ENCODE measurements at places on chromosomes 7 and 10.

- DNase-seq = peak; percentile 10
Measured at GRCh38 chr10:88271761-88272543, 311.2 kb downstream of the RNLS start.

- DNase-seq = no peak
Measured at GRCh38 chr10:43110338-43111071, 27.7 kb upstream of the CSGALNACT2 start.

GRCh38 chr10:62196528-62196927 lies 72.1 kb downstream of the RTKN2 start:
- no peak for DNase-seq

DNA sequence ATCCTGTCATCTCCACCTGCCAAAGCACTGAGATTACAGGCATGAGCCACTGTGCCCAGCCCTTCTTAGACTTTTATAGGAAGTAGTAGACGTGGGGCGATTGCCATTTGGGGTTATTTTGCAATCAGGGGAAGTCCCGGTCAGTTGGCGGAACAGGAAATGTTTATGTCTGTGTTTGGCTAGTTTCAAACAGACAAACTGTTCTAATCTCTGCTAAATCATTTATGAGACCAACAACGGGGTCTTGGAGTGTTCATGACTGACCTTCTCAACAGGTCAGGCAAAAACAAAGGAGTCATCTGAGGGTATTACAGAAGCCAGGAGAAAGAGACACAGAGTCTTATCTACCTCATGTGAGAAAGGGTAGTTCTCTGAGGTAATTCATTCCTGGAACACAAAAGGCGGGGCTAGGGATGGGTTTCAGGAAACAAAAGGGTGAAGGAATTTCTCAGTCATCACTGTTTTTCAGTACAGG lies 6.6 kb upstream of the TPK1 start:
- peak; percentile 67 for DNase-seq

GRCh38 chr10:131214521-131215244 lies 96.8 kb downstream of the TCERG1L start:
- DNase-seq = no peak

- no peak for DNase-seq
Measured at GRCh38 chr10:97023401-97024167, 162.2 kb downstream of the SLIT1 start.

- peak; percentile 55 for DNase-seq
Measured at GRCh38 chr7:7867846-7868571, 100.6 kb upstream of the GLCCI1 start.

GRCh38 chr10:101609481-101609880 lies 21.4 kb downstream of the DPCD start:
- no peak for DNase-seq

- no peak for DNase-seq
Measured at GRCh38 chr10:128922172-128922571, 544.9 kb upstream of the MGMT start.

DNA sequence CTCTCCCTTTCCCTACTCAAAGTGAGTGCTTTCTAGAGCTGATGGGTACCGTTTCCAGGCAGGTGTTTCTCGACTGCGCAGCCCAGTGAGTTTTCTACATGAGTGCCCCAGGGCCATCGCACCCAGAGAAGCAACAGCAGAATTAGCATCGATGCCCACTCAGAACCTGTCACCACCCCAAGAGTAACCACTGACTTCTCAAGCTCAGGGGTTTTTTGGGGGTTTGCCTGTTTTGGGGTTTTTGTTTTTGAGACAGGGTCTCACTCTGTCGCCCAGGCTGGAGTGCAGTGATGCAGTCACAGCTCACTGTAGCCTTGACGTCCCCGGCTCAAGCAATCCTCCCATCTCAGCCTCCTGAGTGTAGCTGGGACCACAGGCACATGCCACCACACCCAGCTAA lies 25.7 kb downstream of the SNX8 start:
- no peak for DNase-seq

GRCh38 chr7:28200598-28200997 lies 20.0 kb upstream of the JAZF1 start:
- peak; percentile 97 for DNase-seq

GRCh38 chr7:911791-912480 lies 35.6 kb downstream of the GET4 start:
- DNase-seq = no peak

GRCh38 chr10:43120929-43121314 lies 17.3 kb upstream of the CSGALNACT2 start:
- peak; percentile 71 for DNase-seq

- DNase-seq = no peak
Measured at GRCh38 chr7:82629583-82629982, 186.0 kb upstream of the CACNA2D1 start.

DNA sequence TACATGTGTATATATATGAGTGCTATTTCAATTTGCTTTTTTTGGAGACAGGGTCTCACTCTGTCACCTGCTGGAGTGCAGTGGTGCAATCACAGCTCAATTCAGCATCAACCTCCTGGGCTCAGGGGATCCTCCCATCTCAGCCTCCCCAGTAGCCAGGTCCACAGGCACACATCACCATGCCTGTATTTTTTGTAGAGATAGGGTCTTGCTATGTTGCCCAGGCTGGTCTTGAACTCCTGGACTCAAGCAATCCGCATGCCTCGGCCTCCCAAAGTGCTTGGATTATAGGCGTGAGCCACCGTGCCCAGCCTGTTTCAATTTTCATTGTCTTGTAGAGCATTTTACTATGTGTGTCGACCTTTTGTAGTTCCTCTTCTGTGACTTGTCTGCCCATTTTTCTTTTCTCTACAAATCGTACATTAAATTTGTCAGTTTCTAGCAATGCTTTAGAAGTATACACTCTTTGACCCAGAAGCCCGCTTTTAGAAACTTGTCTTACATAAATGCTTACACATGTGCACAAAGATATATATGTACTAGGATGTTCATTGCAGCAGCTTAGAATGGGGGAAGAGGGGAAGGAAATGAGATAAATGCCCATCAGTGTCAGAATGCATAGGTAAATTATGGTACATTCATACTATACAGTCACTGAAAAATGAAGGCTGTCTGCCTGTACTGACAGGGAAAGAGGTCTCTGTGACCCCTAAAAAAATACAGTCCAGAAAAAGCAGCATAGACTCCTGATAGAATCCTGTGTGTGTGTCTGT lies 12.2 kb upstream of the RFC2 start:
- no peak for DNase-seq

- no peak for DNase-seq
Measured at GRCh38 chr10:5411941-5412276, 448 bp upstream of the NET1 start.

- DNase-seq = no peak
Measured at GRCh38 chr7:151744656-151745638, 132.0 kb downstream of the PRKAG2 start.

- DNase-seq = no peak
Measured at GRCh38 chr10:132279873-132280645, 27.7 kb downstream of the STK32C start.

DNA sequence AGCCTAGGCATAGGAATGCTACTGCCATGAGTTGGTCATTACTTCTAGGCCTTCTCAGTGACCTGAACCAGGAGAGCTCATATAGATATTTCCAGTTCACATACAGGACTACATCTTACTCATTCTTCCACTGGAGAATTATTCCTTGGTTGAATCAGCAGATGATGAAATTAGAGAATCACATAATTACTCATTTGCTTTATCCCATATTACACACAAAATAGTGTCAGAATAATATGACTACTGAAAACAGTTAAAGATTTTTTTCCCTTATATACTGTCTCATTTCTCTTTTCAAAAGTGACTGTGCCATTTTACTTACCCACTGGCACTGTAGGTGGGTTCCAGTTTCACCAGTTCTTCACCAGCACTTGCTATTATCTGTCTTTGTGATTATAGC lies 18.5 kb downstream of the BMS1 start:
- DNase-seq = no peak

- DNase-seq = no peak
Measured at GRCh38 chr10:36591436-36591835, 534.0 kb upstream of the ANKRD30A start.

GRCh38 chr7:37068902-37069301 lies 344.6 kb upstream of the AOAH start:
- DNase-seq = no peak

GRCh38 chr10:69818676-69819239 lies 17.1 kb downstream of the COL13A1 start:
- no peak for DNase-seq

DNA sequence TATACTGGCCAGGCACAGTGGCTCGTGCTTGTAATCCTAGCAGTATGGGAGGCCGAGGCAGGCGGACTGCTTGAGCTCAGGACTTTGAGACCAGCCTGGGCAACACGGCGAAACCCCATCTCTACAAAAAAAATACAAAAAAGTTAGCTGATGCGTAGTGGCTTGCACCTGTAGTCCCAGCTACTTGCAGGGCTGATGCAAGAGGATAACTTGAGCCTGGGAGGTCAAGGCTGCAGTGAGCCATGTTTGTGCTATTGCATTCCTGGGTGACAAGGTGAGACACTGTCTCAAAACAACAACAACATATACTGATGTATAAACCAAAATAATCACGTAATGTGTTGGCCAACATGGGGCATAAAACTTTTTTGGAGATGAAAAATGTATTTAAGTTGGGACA lies 6.4 kb upstream of the NPM3 start:
- no peak for DNase-seq

GRCh38 chr7:68642727-68643126 lies 955.5 kb upstream of the AUTS2 start:
- no peak for DNase-seq

DNA sequence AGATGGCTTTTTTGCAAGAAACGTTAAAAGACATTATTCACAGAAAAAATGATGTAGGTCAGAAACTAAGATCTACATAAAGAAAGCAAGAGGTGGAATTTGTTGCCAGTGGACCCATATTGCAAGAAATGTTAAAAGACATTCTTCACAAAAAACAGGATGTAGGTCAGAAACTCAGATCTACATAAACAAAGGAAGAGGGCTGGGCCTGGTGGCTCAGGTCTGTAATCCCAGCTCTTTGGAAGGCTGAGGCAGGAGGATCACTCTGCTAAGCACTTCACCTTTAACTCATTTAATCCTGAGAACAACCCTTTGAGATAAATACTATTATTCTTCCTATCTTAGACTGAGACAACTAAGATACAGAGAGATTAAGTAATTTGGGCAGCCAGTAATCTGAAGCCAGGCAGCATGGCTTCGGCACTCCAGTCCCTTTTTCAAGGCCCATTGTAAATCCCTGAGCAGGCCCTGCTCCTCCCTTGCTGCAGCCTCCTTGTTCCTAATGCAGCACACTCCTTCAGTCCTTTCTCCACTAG lies 11.6 kb downstream of the ZFAND4 start:
- DNase-seq = no peak

GRCh38 chr7:140876519-140877248 lies 48.0 kb downstream of the BRAF start:
- DNase-seq = peak; percentile 62

DNA sequence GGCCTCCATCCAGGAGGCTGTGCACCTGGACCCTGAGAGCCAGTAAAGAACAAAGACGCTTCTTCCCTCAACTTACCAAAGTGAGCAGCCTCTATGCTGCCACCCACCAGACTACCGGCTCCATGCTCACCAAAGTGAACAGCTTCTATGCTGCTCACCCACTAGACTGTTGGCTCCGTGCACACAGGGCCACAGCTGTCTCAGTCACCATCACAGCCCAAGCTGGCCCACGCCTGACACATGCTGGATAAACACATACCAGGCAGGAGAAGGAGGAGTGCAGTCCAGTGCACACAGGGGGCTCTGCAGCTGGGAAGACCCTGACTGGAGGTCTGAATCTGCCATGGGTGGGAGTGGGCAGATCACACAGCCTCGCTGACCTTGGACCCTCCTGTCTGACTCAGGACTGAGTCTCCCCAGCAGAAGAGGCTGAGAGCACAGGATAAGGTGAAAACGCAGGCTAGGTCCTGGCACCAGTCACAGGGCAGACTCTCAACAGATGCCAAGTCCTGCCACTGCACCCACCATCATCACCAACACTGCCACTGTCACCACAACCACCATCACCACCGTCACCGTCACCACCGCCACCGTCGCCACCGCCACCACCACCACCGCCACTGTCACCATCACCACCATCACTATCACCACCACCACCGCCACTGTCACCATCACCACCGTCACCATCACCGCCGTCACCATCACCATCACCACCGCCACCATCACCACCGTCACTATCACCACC lies 130.9 kb downstream of the MAD1L1 start:
- no peak for DNase-seq

DNA sequence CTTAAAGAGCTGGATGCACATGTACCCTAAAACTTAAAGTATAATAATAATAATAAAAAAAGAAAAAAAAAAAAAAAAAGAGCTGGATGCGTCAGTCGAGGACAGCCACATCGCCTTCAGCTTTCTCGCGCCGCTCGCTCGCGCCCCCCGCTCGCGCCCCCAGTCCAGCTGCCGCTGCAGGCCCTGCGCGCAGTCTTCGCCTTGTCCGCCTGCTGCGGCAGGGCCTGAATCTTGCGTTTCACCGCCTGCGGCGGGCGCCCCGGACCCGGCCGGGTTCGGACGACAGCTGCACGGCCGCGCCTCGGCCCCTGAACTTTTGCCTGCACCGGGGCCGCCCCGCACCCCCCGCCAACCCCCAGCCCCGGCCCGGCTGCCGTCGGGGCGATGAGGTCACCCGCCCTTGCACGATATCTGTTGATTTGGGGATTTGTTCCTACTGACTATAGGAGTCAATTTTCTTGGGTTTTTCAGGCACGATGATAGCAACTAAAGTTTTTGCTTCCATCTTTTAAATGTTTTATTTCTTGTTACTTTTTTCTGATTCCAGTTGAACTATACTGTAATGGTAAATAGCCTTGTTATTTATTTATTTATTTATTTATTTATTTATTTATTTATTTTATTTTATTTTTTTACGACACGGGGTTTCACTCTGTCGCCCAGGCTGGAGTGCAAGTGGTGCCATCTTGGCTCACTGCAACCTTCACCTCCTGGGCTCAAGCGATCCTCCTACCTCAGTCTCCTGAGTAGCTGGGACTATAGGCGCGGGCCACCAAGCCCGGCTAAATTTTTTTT lies 33.5 kb upstream of the CPN1 start:
- DNase-seq = no peak

- no peak for DNase-seq
Measured at GRCh38 chr10:1561731-1562337, 175.5 kb downstream of the ADARB2 start.

- no peak for DNase-seq
Measured at GRCh38 chr7:1580422-1581030, 10.7 kb upstream of the PSMG3 start.

GRCh38 chr7:121689749-121690148 lies 183.2 kb upstream of the PTPRZ1 start:
- no peak for DNase-seq

- DNase-seq = no peak
Measured at GRCh38 chr7:123435080-123435700, 99.2 kb downstream of the IQUB start.

DNA sequence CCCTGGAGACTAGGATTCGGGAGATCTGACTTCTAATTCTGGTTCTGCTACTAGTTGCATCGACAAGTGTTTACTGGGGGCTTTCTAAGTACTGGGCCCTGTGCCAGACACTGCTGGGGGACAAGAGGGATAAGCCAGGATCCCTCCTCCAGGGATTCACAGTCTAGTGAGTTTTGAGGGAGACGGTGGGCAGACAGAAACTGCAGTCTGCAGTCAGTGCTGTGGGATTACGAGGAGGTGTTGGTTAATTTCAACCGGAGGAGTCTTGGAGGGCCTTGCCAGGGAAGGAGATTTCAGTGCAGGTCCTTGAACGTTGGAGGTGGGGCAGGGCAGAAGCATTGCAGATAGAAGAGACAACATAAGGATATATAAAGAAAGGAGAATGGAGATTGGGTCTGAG lies 3.5 kb upstream of the KCNH2 start:
- DNase-seq = no peak

All from hematopoietic multipotent progenitor cell treated with erythropoietin and hydrocortisone succinate and interleukin-3 and kit ligand, for 6 days (in vitro differentiated cells).